ENCODE measurements at places on chromosomes 7 and 10. TPM values are rescaled to one million over a fixed set of nuclear protein-coding genes. Genes with fewer than 3 reads are reported as not detected.

The GPR85 gene
- total RNA-seq, result 3.0 TPM

DNA sequence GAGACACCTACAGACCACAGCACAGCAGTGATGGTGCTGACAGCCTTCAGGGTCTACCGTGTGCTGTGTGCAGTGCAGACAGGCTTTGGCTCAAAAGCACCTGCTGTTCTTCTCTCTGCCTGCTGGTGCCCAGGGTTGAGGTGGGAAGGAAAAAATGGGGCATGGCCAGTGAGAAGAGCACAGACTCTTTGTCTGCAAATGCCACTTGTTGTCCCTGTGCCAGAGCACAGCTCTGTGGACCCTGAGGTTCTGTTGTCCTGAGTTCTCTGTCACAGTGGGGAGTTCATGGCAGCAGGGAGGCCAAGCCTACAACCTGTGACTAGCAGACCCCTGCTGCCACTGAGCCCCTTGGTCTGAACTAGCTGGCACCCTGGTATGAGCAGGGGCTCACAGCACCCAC, 376.7 kb downstream of the GLRX3 start:
- no peak overlapping the region for H3K4me3 ChIP-seq
- no peak overlapping the region for H3K27ac ChIP-seq
- H3K36me3 ChIP-seq, result peaks cover 31% of the 10 kb centered on the region
- peaks cover 10% of the 10 kb centered on the region for H3K27me3 ChIP-seq
- no peaks in the 10 kb centered on the region for H3K4me1 ChIP-seq
- DNase-seq, result no peak

DNA sequence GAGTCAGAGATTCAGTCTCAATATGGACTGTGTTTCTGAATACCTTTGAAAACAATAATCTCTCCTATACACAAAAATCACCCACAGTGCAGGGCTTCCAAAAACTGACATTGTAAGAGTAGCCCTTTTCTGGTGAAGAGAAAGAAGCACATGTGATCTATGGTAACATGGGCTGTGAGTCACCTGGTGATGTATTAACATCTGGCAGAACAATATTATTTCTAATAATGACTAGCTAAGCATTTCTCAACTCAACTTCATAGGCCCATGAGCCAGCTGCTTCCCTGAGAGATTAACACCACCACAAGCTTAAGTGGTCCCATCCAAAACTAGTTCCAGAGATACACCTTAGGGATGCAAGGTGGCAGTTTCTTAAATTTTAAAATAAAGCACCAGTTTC, 331.0 kb upstream of the NRP1 start:
- peaks cover 26% of the 10 kb centered on the region for H3K4me1 ChIP-seq
- peaks cover 13% of the 10 kb centered on the region for H3K36me3 ChIP-seq
- H3K27me3 ChIP-seq, result peaks cover 4% of the 10 kb centered on the region
- H3K4me3 ChIP-seq, result no peak overlapping the region

DNA sequence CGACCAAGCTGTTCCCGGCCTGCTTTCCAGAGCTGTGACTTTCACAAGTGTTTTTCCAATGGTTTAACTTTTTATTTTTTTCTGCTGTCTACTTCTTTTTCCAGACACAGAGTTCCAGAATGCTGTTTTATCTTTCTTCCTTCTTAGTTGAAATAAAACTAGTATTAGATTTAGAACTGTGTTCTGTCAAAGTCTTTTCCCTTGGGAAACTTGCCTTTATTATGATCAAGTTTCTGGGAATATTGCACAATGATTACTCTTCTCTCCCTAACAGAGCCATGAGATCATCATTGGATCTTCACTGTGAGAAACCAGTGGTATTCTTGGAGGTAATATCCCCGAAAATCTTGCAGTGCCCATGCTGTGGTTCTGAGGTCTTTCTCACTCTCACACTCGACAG, 104.9 kb upstream of the KCND2 start:
- H3K4me3 ChIP-seq, result no peak overlapping the region
- no peaks in the 10 kb centered on the region for H3K4me1 ChIP-seq
- no peak overlapping the region for H3K27ac ChIP-seq
- no peaks in the 10 kb centered on the region for H3K27me3 ChIP-seq
- H3K36me3 ChIP-seq, result no peaks in the 10 kb centered on the region

- no peak overlapping the region for H3K27ac ChIP-seq
- H3K4me3 ChIP-seq, result no peak overlapping the region
- peaks cover 2% of the 10 kb centered on the region for H3K4me1 ChIP-seq
- no peaks in the 10 kb centered on the region for H3K27me3 ChIP-seq
- no peak for DNase-seq
These were observed 36.9 kb downstream of the VSTM4 start for GRCh38 chr10:49078433-49078832.

GRCh38 chr7:127705461-127705959, 53.5 kb downstream of the SND1 start:
- H3K4me1 ChIP-seq, result peaks cover 29% of the 10 kb centered on the region
- no peak overlapping the region for H3K27ac ChIP-seq
- H3K27me3 ChIP-seq, result peaks cover 4% of the 10 kb centered on the region
- H3K4me3 ChIP-seq, result no peak overlapping the region
- H3K36me3 ChIP-seq, result peaks cover 49% of the 10 kb centered on the region
- no peak for DNase-seq

DNA sequence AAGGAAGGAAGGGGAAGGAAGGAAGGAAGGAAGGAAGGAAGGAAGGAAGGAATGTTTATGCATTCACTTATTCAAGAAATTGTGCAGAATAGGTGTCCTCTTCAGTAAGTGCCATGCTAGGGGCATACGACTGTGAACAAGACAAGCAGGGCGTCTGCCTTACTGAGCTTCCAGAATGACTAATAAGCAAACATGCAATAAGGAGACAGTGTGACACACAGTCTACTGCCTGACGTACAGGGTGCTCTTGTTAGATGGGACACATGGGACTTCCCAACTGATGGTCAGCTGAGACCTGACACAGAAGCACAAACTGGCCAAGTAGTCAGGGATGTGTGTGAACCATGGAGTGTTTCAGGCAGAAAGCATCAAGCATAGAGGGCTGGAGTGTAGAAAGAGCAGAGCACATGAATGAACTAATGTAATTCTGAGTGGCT, 18.2 kb downstream of the DNAJC12 start:
- H3K4me1 ChIP-seq, result peaks cover 7% of the 10 kb centered on the region
- no peaks in the 10 kb centered on the region for H3K27me3 ChIP-seq
- H3K27ac ChIP-seq, result no peak overlapping the region
- DNase-seq, result no peak
- H3K36me3 ChIP-seq, result no peaks in the 10 kb centered on the region

DNA sequence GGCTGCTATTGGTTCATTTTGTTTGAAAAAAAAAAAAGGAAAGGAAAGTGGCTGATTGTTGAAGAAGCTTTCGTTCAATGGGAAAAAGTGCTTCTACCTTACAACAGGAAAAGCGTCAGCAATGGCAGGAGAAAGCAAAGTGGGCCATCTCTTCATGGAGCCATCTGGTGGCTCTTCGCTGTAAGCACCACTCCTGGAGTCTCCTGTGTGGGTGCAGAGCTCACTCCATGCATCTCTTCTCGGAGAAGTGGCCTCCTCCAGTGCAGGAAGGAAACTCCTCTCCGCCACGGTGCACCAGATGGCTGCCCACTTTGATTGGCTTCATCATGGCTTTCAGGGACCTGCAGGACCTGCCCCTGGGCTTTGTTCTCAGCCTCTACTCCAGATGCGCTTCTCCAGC, 250.9 kb downstream of the PTEN start:
- DNase-seq, result peak; percentile 26
- H3K4me1 ChIP-seq, result peaks cover 4% of the 10 kb centered on the region
- no peak overlapping the region for H3K4me3 ChIP-seq
- no peaks in the 10 kb centered on the region for H3K36me3 ChIP-seq
- H3K27ac ChIP-seq, result no peak overlapping the region
- no peaks in the 10 kb centered on the region for H3K27me3 ChIP-seq

DNA sequence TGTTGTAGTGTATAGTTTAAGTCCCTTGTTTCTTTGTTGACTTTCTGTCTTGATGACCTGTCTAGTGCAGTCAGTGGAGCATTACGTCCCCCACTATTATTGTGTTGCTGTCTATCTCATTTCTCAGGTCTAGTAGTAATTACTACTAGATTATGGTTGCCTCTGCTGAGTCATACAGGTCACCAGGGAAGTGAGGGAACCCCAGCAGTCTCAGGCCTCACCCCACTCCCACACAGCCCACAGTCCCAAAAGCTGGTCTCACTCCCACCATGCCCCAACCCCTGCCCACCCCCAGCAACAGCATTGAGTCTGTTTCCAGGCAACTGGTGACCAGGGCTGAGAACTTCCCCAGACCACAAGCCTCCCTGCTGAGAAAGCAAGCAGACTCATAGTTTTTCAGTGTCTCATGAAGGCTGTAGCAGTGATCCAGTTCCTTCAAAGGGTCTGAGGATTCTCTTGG, 88.0 kb downstream of the PLXDC2 start:
- H3K4me1 ChIP-seq, result no peaks in the 10 kb centered on the region
- H3K4me3 ChIP-seq, result no peak overlapping the region
- DNase-seq, result no peak

- H3K4me1 ChIP-seq, result peaks cover 6% of the 10 kb centered on the region
- H3K27ac ChIP-seq, result no peak overlapping the region
- no peak for DNase-seq
- no peaks in the 10 kb centered on the region for H3K27me3 ChIP-seq
- H3K4me3 ChIP-seq, result no peak overlapping the region
These were observed 296.0 kb upstream of the SP4 start for GRCh38 chr7:21131897-21132296.

The ASAH2 gene
- 1.7 TPM for total RNA-seq

- peak; percentile 0 for DNase-seq
- no peak overlapping the region for H3K4me3 ChIP-seq
- peaks cover 6% of the 10 kb centered on the region for H3K4me1 ChIP-seq
- H3K27ac ChIP-seq, result no peak overlapping the region
These were observed 25.1 kb upstream of the ZNF273 start for GRCh38 chr7:64877714-64878610.

- H3K27ac ChIP-seq, result no peak overlapping the region
- DNase-seq, result no peak
- H3K4me1 ChIP-seq, result peaks cover 11% of the 10 kb centered on the region
- peaks cover 49% of the 10 kb centered on the region for H3K36me3 ChIP-seq
- no peak overlapping the region for H3K4me3 ChIP-seq
- peaks cover 2% of the 10 kb centered on the region for H3K27me3 ChIP-seq
These were observed 92.9 kb downstream of the SMURF1 start for GRCh38 chr7:99050971-99051370.

- H3K27ac ChIP-seq, result no peak overlapping the region
- no peak for DNase-seq
- no peaks in the 10 kb centered on the region for H3K36me3 ChIP-seq
- no peaks in the 10 kb centered on the region for H3K27me3 ChIP-seq
- no peaks in the 10 kb centered on the region for H3K4me1 ChIP-seq
These were observed 235.7 kb downstream of the AGMO start for GRCh38 chr7:15326044-15326644.

DNA sequence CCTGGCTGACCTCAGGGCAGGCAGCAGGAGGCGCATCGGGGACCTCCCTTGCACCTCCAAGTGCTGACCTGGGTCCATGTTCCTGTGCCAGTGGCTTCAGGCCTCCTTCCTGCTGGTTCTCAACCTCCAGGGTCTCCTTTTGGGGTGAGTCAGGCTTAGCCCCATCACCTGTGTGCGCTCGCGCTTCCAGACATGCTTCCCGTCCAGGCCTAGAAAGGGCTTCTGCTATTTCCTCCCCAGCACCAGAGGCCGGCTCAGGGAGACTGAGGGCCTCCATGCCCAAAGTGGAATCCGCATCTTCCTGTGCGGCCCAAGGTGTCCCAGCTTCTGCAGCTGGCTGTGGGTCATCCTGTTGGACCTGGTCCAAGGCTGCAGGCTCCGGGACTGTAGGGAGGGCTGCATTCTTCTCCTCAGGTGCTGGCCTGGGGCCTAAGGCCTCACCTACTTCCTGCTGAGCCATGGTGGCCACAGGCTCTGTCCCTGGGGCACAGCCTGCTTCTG, 5.9 kb downstream of the NACAD start:
- no peak overlapping the region for H3K27ac ChIP-seq
- H3K4me3 ChIP-seq, result no peak overlapping the region
- no peaks in the 10 kb centered on the region for H3K4me1 ChIP-seq
- peaks cover 8% of the 10 kb centered on the region for H3K36me3 ChIP-seq
- H3K27me3 ChIP-seq, result peaks cover 23% of the 10 kb centered on the region

The MPP7 gene
- 1.4 TPM for total RNA-seq

The HGF gene
- total RNA-seq, result 0.82 TPM

DNA sequence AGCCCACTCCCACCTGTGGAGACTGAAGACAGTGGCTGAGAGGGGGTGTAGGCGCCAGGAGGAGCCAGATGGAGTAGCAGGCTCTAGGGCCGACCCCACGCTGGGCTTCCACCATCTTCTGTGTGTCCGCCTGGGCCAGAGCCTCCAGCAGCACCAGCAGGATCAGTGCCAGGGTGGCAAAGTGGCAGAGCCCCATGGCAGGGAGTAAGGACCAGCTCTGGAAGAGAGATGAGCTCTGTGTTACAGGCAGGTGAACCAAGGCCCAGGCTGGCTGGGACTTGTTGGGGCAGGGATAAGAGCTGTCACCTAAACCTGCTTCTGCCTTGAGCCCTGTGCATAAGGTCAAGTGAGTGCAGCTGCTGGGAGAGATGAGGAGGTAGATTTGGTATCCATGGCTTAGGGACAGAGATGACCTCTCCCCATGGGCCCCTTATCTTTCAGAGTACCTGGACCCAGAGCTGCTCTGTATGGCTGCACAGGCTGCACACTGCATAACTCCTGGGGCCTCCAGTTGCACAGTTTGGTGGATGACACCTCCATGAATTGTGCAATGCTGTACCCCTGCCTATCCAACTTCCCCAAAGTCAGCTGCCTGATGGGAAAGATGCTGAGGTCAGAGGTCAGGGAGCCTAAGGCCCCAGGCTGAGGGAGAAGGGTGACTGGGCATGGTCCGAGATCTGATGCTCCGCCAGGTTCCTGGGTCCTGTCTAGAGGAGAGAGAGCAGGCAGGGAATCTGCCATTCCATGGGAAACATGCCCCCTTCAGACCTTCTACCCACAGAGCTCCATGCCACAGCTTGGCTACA, 7.4 kb upstream of the SAMD8 start:
- H3K27ac ChIP-seq, result no peak overlapping the region
- peaks cover 15% of the 10 kb centered on the region for H3K4me1 ChIP-seq
- H3K27me3 ChIP-seq, result peaks cover 7% of the 10 kb centered on the region

DNA sequence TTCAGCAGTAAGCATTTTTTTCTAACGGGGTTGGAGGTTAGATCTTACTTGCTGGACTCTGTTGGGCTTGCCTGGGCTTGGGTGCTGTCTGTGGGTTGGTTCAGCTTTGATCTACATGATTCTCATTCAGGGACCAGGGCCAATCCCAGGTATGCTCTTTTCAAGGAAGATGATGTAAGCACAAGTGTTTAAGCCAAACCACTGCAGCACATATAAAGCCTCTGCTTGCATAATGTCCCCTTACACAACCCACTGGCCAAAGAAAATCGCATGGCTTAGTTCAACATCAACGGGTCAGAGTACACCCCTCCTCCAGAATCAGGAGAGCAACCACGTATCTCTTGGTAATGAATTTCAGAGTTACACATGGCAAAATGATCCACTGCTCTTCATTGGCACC, 83.9 kb downstream of the DNAJB9 start:
- no peak overlapping the region for H3K4me3 ChIP-seq
- peaks cover 6% of the 10 kb centered on the region for H3K4me1 ChIP-seq
- H3K36me3 ChIP-seq, result no peaks in the 10 kb centered on the region
- H3K27ac ChIP-seq, result no peak overlapping the region

- H3K27me3 ChIP-seq, result peaks cover 2% of the 10 kb centered on the region
- DNase-seq, result peak; percentile 19
- no peaks in the 10 kb centered on the region for H3K36me3 ChIP-seq
- H3K27ac ChIP-seq, result no peak overlapping the region
- no peak overlapping the region for H3K4me3 ChIP-seq
- H3K4me1 ChIP-seq, result no peaks in the 10 kb centered on the region
These were observed 273.9 kb upstream of the ADARB2 start for GRCh38 chr10:2011106-2011716.

Measured in endothelial cell (in vitro differentiated cells).